ENCODE measurements at places on chromosomes 13 and 19.

DNA sequence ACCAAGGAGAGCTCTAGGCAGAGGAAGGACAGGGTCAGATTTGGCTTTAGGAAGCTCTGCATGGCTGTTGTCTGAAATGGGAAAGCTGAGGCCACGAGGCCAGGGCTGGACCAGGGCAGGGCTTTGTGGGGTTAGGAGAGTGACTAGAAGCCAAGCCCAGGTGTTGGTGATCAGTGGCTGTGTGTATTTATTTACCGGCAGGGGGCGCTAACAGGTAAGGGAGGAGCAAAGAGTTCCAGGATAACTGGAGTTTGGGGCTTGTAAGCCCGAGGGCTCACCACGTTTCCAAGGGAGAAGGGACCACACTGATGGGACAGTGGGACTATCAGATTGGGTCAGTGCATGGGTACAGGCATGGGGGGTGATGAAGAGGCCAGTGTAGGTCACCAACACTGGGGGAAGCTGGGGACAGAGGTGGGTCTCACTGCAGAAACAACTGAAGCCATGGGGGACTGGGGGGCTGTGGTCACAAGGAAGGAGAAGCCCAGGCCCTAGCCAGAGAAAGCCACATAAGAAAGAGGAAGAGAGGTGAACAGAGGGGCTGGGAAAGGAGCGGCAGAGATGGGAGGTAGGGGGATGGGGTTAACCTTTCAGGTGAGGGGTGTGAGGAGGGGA is 3.9 kb downstream of the TMEM147 start:
- DNase-seq = peak; percentile 53

DNA sequence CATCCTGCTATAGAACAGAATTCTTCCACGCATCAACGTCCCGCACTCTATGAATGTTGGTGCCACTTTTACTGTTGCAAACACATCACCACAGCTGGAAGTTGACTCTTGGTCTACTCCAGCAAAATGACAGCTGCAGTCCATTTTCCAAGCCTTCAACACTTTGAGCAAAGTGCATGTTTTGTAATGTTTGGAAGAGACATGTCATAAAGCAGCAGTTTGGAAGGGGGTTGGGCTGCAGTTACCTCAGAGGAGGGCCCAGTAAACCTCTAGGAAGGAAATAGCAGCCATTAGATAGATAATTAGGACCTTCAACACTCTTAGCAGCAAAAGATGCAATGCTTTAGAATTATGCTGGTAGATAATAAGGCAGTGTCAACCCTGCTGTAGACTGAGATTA is 323.6 kb downstream of the TDRD3 start:
- DNase-seq = no peak

DNA sequence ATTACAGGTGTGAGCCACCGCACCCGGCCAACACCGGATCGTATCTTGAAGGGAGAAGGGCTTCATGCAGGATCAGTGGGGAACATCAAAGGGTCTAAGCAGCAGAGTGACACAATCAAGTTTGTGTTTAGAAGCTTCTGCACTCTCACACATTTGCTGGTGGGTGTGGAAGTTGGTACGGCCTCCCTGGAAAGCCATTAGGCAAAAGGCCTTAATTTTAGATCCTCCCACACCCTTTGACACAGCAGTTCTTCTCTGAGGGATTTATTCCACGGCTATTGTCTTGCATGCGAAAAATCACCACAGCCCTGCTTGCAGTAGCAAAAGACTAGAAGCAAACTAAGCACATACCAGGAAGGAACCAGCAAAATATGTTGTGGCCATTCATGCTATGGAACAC is 18.3 kb upstream of the SLC1A5 start:
- DNase-seq = no peak

- no peak for DNase-seq
These were observed 733 bp upstream of the ENOX1 start for GRCh38 chr13:43787518-43787891.

- DNase-seq = no peak
These were observed 19.5 kb downstream of the CCDC70 start for GRCh38 chr13:51881296-51881695.

DNA sequence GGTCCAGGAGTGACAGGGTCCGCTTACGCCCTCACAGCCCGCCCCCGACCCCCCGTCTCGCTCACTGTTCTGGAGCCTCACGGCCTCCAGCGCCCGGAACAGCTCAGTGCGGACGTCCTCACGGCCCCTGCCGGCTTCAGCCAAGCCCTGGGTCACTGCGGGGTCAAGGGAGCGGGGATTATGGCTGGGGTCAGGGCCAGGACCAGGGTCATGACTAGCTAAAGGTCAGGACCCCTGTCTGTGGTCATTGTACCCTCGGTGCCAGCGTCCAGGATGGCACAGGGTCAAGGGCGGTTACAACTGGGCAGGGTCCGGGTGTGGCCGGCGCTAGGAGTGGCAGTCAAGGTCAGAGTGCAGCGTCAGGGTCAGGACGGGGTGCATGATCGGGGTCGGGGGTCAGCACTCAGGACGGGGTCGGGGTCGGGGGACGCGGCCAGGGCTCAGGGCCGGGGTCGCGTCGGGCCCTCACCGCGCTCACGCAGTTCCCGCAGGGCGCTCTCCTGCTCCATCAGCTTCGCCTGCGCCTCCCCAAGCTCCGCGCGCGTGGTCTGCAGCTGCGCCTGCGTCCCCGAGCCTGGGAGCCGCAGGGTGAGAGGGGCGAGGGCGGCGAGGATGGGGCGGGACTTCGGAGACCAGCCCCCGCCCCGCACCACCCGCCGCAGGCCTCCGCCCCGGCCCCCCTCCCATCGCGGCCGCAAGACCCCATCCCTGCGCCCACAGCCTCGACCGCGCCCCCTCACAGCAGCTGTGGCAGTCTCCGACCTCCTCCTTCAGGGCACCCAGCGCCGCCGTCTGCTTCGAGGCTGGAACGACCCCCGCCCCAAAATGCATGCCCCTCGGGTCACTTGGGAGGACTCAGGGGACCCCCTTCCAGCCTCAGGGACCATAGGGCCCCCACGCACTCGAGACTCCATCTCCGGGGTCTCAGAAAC is 1.4 kb downstream of the CLEC4G start:
- no peak for DNase-seq

DNA sequence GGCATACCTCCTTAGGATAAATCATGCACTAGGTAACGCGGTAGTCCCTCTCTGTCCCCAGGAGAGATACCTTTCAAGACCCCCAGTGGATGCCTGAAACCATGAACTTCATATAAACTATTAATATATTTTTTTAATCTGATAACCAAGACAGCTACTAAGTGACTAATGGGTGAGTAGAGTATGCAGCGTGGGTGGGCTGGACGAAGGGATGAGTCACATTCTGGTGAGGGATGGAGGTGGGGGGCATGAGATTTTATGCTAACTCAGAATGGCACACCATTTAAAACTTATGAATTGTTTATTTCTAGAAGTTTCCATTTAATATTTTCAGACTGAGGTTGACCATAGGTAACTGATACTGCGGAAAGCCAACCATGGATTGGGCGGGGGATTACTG is 46.2 kb downstream of the CDK8 start:
- DNase-seq = peak; percentile 12

- DNase-seq = no peak
These were observed 626 bp upstream of the ATP5F1D start for GRCh38 chr19:1240925-1241324.

GRCh38 chr19:18495204-18495911 is 26.5 kb downstream of the ELL start:
- no peak for DNase-seq

DNA sequence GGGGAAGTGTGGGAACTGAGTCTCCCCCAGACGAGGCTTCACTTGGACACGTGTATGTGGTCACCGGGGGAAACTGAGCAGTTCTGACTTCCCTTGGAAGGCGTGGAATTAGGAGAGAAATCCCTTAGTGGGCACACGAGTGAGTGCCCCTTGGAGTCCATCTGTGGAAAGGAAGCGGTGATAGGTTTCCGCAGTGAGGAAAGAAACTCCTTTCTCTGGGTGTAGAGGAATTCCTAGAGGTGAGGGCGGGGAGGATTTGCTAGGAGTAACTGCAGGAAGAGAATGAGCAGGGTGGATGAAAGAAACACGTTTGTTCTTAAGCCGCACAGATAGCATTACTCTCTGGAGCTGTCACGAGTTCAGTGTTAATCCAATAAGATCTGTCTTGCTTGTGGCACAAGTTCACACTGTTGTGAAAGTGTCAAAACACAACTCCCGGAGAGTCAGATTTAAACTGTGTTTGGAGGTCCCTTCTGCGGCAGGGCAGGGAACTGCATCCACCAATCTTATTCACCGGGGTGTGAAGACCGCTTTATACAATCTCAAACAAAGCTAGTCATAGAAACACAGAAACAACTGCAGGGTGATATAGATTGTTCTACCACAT is 1.2 kb downstream of the KL start:
- DNase-seq = no peak

DNA sequence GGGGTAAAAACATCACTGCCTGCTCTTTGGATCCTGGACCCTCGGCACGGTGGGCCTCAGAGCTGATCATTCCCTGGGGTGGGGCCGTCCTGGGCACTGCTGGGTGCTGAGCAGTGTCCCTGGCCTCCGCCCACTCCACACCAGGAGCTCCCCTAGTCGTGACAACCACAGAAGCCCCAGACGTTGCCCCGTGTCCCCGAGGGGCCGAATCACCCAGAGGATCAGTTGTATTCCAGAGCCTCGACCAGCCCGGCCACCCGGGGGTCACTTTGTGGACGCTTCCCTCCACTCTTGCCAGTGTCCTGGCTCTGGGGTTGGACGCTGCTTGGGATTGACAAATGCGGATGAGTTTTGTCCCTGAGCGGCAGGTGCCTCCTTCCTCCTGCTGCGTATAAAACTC is 10.2 kb downstream of the C2CD4C start:
- no peak for DNase-seq

DNA sequence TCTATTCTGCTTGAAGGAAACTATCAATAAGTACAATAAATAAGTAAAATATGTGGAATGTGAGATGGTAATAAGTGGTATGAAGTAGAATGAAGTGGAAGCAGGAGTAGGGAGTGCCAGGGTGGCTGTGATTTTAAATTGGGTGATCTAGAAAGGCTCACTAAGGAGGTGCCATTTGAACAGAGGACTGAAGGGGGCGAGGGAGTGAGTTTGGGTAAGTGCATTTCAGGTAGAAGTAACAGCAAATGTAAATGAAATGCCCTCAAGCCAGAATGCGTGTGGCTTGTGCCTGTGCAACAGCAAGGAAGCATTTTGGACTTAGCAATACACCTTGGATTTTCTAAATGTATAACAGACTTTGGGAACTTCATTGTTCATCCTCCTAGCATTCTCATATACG is 77.1 kb downstream of the CCNA1 start:
- no peak for DNase-seq

GRCh38 chr13:71591374-71591773 is 275.6 kb downstream of the DACH1 start:
- DNase-seq = no peak

DNA sequence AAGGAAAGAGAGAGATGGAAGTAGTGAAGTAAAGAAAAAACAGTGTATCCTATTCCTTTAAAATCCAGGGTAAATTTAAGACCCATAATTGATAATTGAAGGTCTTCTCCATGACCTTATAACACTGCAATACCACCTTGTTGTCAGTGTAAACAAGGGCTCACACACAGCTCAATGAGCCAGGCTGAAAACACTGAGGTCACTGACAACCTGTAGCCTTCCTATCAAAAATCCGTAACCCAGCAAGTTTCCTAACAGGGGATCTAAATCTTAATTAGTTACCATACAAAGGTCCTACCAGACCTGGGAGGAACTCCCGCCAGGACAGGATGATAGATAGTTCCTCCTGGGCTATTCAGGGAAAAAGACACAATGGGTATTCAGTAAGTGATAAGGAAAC is 1677.1 kb downstream of the OLFM4 start:
- no peak for DNase-seq

GRCh38 chr13:89951341-89951740 is 1396.1 kb upstream of the MIR17HG start:
- DNase-seq = no peak

DNA sequence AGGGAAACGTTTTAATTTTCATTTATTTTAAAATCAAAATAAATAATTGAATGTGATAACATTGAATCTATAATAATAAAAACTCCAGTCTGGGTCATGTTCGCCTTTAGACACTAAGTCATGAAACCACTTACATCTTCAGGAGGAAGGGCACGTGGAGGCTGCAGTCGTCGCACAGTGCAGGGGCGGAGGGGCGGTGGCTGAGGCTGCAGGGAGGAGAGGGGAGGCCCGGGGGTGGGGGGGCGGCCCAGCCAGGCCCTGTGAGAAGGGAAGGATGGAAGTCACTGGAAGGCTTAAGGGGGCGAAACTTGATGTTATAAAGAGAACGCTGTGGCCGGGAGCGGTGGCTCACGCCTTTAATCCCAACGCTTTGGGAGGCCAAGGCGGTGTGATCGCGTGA is 14.9 kb upstream of the LATS2 start:
- no peak for DNase-seq

DNA sequence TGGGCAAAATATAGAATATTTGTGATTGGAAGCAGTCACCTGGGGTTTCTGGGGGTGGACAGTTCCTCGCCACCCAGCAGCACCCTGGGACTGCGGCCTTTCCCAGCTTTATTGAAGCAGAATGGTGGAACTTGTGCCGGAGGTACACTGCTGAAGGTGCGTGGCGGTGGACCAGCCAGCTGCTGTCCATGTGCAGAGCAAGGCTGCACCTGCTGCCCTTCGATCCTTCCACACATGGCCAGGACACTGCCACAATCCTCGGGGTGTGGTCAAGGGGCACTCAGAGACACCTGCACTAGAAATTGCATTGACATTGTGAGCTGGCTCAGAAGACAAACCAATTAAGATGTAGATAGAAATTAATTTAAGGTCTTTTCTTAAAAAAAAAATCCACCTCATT is 11.4 kb upstream of the GPI start:
- no peak for DNase-seq

GRCh38 chr13:77580748-77581147 is 45.2 kb downstream of the SCEL start:
- no peak for DNase-seq

DNA sequence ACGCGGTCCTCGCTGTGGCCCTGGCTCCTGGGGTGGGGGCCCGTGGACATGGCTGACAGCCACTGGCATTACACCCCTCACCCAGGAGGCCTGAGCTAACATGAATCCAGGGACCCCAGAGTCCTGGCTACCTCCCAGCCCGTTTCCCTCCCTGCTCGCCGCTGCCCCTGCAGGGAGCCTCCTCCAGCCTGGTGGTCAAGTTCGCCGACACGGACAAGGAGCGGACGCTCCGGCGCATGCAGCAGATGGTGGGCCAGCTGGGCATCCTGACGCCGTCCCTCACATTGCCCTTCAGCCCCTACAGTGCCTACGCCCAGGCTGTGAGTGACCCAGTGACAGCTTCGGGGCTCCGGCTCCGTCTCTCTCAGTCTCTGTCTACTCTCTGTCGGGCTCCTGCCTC is 56.6 kb downstream of the CELF5 start:
- no peak for DNase-seq

DNA sequence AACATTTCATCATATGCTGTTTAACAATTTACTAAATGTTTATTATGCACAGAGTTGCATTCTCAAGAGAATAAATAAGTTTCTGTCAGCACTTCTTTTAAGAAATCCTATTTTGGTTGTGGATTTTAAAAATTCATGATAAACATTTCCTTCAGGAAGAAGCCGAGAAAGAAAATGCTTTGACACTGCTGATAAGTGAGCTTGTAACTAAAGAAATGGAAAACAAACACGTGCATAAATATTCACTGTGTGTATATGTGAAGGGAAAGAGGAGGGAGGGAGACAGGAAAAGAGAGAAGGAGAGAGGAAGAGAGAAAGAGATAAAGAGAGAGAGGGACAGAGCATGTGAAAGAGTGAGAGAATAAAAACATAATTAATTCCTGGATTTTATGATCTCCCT is 1165.0 kb downstream of the DIAPH3 start:
- DNase-seq = no peak
